Mesenteric fat pad (tissue), 1 donor: ENCODE measurements at places on chromosomes 3 and 15. TPM values are rescaled to one million over a fixed set of nuclear protein-coding genes. Genes with fewer than 3 reads are reported as not detected.

DNA sequence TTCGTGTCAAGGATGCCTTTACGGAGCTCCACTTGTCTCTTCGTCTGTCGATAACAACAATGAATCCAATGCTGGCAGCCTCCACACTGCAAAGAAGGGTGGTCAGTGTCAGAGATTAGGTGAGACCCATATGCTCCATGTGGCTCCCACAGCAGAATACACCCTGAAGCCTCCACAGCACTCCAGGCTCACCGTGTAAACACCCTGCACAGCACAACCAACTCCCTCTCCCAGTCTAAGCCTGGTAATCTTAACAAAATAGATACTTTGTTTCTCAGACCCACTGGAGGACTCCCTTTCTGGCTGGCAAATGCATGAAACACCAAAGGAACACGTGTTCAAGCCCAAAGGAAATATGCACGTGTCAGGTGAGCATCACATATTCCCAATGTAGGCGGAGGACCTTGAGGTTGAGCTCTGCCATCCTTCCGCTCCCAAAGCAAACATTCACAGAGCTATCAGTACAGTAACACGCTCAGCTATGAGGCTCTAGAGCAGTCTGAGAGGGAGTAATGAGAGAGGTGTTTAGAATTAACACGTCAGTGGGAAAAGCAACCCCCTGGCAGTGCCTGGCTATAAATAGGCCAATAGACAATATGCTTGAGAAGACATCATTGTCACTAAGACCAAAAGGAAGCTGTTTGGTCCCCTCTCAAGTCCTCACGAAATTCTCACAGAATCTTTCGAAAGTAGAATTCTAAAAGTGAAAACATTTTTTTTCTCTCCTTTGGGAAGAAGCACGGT is 86.7 kb downstream of the MCF2L2 start:
- no peak for DNase-seq

GRCh38 chr3:99242271-99242670 is 340.8 kb upstream of the DCBLD2 start:
- DNase-seq: no peak

DNA sequence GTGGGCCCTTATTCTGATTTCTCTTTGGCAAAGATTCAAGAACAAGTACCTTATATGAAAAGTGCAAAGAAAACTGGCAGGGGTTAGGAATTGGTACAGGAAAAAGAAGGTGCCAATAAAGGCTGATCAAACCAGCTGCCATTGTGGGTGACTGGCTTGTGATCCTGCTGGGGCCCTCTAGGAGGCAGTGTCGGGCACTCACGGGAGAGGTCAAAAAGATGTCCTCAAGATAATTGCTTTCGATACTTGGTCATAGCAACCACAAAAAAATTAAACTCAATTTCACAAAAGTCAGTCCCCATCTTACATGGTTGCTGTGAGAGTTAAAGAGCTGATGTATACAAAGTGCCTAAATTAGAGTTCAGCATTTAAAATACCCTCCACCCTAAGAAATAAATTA is 31.0 kb upstream of the CAV3 start:
- no peak for DNase-seq

DNA sequence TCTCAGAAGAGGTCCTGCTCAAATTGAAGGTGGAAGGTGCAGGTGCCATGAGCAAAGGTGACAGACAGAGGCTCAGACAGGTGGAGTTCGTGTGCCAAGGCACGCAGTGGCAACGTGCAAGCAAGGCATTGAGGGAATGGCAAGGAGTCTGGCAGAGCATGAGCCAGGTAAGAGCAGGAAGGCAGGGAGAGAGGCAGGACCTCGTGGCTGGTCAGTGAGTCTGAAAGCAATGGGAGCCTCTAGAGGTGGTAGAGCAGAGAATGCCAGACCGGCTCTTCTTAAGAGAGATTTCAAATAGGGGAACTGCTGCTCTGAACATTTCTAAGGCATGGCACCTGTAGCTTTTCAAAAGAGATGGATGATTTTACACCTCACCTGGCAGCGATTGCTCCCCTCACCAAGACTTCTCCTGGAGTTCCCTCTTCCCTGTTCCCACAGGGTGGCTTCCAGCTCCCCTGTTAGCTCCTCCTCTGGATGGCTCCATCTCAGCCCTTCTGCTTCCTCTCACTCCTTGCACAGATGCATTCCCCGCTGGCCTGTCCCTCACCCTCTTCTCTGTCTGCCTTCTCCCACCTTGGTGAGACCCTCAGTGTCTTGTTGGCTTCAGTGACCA is 2.7 kb downstream of the MYO5C start:
- DNase-seq: no peak

DNA sequence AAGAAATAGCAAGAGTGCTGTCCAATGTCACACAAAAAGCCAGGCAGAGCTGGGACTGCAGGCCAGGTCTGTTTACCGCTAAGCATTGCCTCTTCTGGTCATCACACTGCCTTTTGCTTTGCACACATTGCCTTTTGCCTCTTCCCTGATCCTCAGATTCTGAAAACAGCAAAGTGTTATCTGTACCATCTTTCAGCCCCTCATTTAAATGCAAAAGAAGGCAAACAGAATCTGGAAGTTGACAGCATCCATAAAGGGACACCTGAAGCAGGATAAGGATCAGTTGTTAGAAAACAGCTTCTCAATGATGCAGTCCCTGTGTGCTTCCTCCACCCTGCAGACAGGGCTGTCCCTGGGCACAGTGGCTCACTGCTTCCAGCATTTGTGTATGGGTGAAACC is 106.7 kb upstream of the RAD18 start:
- no peak for DNase-seq

DNA sequence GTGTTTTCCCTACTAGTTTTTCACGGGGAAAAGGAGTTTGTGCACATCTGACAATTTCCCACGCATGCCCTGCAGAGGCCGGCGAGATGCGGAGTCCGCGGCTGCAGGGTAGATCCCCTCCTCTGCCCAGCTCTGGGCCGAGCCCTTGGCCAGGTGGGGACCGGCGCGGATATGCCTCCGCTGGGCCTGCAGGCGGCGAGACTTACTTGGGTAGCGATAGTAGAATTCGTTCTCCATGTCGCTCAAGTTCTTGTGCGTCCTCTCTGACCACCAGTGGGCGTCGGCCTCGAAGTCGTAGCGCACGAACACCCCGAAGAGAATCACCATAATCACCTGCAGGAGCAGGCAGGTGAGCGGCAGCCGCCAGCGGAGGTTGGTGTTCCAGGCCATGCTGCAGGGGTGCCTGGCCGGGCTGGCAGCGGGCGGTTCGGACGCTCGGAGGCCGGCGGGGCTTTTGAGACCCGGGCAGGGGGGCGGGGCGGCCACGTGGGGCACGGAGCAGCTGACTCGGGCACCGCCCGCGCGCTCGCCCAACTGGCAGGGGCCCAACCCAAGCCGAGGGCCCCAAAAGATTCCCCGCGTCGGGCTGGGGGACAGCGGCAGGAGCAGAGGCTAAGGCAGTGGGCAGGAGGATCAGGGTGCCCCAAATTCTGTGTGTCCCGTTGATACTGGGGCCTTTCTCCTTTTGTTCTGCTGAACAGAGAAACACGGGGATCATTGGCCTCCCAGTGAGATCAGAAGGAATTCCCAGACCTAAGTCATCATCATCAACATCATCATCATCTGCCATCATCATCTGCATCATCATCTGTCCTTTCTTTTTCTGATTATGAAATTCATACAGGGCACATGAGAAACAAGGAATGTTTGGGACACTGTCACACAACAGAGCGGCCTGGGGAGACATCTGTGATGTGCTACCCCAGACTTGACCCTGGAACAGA is at the start of gene RHCG:
TSS of gene RHCG (minus strand) at position 429 of the 944 bp plus-strand sequence. CDS start at position 390, 39 bp downstream.
- peak; percentile 89 for DNase-seq

DNA sequence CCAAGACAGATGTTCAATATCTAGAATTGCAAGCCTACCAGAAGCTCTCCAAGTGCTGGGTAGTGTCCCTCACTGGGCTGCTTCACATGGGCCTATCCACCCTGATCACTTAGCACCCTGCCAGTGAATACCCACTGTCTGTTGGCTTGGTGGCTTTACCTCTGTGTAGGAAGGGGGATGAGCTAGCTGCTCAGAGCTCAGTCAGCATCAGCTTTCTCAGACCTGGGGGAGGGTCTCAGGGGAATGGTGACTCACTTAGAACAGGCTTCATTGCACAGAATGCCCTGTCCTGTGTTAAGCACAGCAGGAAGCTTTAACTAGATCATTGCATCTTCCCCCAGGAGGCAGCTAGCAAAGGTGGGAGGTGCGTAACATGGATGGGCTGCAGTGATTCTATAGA is 209.8 kb downstream of the PDCD6IP start:
- DNase-seq: no peak

GRCh38 chr15:56168394-56168793 is 75.3 kb downstream of the RFX7 start:
- DNase-seq: no peak

- DNase-seq: no peak
These were observed 69.2 kb upstream of the LIMD1 start for GRCh38 chr3:45525146-45525919.

DNA sequence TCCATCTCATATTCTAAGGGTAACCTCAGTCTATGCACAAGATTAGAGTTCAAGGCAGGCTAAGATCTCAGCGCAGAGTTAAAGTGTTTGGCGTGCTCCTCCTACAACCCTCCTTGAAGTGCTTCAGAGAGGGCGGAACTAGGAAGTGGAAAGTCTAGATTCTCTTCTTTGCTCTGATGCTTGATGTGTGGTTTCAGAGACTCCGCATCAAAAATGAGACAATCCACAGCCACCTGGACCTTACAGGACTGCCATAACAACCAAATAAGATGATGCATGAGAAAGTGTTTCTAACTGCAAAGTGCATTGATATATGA is 161.3 kb upstream of the ATP11B start:
- DNase-seq: no peak

DNA sequence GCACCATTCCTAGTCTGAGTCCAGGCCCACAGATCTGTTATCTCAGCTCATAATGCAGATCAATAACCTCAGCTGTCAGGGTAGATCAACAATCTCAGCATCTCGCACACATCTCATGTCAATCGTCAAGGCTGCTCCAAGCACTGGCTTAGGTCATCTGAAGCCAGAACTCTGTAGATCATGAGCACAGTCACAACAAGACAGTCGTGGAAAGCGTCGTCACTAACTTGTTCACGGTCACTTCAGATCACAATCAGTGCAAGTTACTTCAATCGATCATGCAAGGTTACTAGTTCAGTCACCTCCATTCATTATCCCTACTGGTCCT is 71.8 kb downstream of the RBPMS2 start:
- DNase-seq: no peak

DNA sequence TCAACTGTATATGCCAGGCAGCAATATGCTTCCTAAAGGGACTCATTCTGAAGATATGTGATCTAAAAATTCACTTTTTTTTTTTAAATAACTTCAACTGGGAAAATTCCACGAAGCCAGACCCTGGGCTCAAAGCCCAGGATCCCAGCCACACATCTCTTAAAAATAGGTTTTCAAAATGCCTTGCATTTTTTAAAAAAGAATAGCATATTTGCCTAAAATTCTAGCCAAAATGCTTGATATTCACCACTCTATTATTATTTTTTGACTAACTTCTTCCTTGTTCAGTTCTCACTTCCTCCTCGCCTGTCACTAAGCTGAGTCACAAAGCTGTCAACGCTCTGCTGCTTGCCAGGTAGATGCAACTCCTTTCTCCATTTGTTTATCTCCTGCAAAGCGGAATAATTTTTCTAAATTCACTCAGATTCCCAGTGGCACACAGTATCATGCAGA is 28.0 kb upstream of the VGLL4 start:
- DNase-seq: no peak

The ATXN7 gene
- total RNA-seq: 42.3 TPM

The CXCR6 gene
- 0.96 TPM for total RNA-seq

The PTPRG gene
- total RNA-seq: 124 TPM

The C3orf70 gene
- total RNA-seq: 2.9 TPM

The SV2B gene
- 8.1 TPM for total RNA-seq

The ACVR2B gene
- 2.7 TPM for total RNA-seq

The TRH gene
- total RNA-seq: not detected

The P2RY13 gene
- 4.7 TPM for total RNA-seq

The GOLGA6L7 gene
- not detected for total RNA-seq
